Omental fat pad (tissue), 4 donors: ENCODE measurements at places on chromosomes 12 and 14.

GRCh38 chr14:59274991-59275391 lies 86.5 kb downstream of the DAAM1 start:
- DNase-seq: no peak

GRCh38 chr14:23408307-23408630 lies 196 bp upstream of the MYH6 start:
- no peak for DNase-seq

DNA sequence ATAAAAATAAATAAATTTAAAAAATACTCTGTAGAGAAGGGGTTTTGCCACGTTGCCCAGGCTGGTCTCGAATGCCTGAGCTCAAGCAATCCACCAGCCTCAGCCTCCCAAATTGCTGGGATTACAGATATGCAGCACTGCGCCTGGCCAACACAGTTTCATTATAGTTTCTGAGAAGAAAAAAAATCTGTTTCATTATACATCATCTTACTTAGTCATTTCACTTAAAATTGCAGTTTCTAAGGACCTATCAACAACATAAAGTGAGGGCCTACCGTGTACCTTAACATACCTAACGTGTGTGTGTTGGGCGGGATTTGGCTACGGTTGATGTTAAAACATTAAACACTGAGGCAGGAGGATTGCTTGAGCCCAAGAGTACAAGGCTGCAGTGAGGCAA lies 28.3 kb downstream of the P2RX2 start:
- no peak for DNase-seq

DNA sequence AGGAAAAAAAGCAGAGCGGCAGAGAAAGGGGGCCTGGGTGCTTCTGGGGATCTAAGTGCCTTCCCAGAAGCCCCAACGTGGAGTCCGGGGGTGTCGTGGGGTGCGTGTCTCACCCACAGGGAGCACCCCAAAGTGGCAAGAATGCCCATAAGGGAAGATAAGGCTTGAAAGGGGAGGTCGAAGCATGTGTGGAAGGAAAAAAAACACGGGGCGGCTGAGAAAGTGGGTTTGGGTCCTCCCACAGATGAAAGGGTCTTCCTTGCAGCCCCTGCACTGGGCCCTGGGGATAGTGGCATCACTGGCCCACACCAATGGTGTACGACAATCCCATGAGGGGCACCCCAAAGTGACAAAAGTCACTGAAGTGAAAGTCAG lies 275.5 kb downstream of the ALG10 start:
- no peak for DNase-seq

- peak; percentile 81 for DNase-seq
These were observed 8.1 kb upstream of the PPP1R1A start for GRCh38 chr12:54596526-54596946.

DNA sequence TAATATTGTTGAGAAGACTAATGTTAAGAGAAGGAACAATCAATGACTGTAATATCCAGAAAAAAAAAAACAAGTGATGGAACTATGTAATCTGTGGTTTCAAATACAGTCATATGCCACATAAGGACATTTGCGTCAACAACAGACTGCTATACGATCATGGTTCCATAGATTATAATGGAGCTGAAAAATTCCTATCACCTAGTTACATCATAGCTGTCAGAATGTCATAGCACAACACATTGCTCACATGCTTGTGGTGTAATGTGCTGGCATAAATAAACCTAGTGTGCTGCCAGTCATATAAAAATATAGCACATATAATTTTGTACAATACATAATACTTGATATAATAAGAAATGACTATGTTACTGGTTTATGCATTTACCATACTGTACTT lies 653.5 kb downstream of the TRHDE start:
- DNase-seq: no peak

DNA sequence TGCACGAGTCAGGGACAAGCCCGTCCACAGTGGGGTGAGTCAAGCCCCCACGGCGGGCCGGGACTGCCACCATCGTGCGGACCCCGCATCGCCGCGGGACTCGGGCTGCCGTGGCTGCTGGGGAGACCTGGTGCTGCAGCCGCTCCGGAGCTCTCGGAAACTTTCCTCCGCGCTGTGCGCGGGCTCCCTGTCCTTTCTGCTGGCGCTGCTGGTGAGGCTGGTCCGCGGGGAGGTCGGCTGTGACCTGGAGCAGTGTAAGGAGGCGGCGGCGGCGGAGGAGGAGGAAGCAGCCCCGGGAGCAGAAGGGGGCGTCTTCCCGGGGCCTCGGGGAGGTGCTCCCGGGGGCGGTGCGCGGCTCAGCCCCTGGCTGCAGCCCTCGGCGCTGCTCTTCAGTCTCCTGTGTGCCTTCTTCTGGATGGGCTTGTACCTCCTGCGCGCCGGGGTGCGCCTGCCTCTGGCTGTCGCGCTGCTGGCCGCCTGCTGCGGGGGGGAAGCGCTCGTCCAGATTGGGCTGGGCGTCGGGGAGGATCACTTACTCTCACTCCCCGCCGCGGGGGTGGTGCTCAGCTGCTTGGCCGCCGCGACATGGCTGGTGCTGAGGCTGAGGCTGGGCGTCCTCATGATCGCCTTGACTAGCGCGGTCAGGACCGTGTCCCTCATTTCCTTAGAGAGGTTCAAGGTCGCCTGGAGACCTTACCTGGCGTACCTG lies 1.1 kb downstream of the PDE3A start:
- peak; percentile 27 for DNase-seq

DNA sequence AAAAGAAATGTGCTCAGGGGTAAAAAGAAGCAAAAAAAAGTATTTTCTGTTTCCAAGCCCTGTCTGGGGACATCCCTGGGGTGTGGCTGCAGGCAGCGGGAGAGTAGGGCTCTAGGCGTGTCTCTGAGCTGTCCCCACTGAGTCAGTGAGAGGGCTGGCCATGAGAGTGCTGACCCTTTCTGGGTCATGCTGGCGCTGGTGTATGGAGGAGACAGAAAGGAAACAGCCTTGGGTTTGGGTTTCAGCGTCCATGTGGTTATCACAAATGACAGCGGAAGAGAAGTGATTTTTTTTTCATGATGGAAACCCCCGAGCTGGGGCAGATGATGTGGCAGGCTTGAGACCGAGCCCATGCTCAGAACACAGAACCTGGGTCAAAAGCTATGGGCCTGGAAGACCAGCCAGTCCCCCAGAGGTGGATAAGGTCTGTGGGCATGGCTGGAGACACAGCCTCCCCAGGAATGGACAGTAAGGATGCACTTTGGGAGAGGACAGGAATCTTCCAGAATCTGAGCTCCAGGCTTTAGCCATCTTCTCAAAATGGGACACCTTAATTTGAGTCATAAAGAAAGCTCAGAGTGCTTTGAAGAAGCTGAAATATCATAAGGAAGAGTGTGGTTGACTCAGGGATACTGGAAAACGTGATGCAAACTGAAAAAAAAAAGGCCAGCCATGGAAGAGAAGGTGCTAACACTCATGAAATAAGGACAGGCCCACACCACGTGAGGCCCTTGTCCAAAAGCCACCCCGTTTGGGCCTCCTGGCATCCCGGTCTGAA lies 36.2 kb downstream of the SYNE3 start:
- DNase-seq: no peak

- no peak for DNase-seq
These were observed 15.7 kb downstream of the NINJ2 start for GRCh38 chr12:647385-648085.

DNA sequence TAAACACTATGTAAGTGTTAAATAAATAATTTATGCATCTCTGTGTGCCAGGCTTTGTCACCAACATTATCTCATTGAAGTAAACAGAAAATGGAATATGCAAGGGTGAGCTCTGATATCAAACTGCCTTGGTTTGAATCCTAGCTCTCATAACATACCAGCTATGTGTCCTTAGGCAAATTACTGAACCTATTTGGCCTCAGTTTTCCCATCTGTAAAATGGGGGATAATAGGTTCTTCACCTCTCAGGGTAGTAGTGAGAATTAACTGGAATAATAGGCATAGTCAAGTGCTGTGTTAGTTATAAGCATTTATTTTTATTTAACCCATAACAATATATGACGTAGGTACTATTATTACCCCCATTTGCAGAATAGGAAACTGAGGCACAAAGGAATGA lies 190.8 kb upstream of the SRRM4 start:
- no peak for DNase-seq

GRCh38 chr14:92520102-92521057 lies 6.8 kb downstream of the RIN3 start:
- no peak for DNase-seq

- no peak for DNase-seq
These were observed 237.1 kb downstream of the MED13L start for GRCh38 chr12:116040402-116040801.

GRCh38 chr14:104703269-104703668 lies 13.9 kb downstream of the INF2 start:
- no peak for DNase-seq

GRCh38 chr14:56177036-56177435 lies 58.8 kb downstream of the PELI2 start:
- DNase-seq: no peak

DNA sequence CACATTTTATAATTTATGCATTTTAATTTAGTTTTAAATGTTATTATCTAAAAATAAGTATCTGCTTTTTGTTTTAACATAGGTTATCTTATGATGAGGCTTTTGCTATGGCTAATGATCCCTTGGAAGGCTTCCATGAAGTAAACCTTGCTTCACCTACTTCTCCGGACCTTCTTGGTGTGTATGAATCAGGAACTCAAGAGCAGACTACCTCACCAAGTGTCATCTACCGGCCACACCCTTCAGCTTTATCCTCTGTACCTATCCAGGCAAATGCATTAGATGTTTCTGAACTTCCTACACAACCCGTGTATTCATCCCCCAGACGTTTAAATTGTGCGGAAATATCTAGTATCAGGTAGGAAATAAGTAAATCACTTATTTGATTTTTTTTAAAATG lies 16.6 kb downstream of the RAB3IP start:
- DNase-seq: no peak

DNA sequence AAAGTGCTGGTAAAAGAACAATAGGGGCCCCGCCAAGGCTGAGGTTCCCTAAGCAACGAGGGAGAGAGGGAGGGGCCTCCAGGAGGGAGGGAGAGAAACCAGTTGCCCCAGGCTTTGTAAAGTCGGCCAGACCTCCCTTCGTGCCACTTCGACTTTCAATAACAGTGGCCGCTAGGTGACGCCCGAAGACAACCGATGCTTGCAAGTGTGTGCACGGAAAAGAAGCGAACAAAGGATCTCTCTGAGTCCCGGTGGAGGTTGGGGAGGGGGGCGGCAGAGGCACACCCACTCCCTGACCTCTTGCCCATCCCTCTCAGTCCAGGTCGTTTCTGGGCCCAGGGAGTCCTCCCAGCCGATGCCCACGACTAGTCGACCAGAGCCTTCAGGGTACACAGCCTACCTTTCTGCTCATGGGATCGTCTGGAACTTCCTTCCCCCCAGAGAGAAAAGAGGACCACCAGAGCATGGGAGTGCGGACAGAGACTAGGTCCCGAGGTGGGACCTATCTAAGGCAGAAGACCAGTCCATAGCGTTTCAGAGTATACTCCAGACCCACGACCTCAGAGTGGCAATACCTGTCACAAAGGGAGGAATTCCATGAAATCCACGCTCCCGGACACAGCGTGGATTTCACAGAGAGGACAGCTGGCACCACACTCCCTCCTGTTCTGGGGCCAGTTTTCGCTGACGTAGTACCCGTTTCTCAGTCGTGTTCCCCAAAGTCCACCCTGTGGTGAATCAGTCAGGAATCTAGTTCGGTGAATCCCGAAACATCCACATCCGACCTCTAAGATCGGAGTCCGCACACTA lies 262.7 kb upstream of the ALG10B start:
- DNase-seq: no peak

GRCh38 chr12:53205747-53206419 lies 1.2 kb downstream of the ITGB7 start:
- no peak for DNase-seq

- DNase-seq: no peak
These were observed 21.8 kb downstream of the PLEKHA5 start for GRCh38 chr12:19151298-19151697.

DNA sequence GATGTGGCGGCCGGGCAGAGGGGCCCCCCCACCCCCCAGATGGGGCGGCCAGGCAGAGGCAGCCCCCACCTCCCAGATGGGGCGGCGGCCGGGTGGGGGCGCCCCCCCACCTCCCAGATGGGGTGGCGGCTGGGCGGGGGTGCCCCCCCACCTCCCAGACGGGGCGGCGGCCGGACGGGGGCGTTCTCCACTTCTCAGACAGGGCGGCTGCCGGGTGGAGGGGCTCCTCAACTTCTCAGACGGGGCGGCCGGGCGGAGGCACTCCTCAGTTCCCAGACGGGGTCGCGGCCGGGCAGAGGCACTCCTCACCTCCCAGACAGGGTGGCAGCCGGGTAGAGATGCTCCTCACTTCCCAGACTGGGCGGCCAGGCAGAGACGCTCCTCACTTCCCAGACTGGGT lies 469.8 kb downstream of the PCNX1 start:
- no peak for DNase-seq
